ENCODE measurements at places on chromosomes 4 and X. TPM values are rescaled to one million over a fixed set of nuclear protein-coding genes. Genes with fewer than 3 reads are reported as not detected.

Gene GLRA3
- under 0.01 TPM for total RNA-seq

Gene CABS1
- total RNA-seq, result not detected

Gene CXXC4
- total RNA-seq, result under 0.01 TPM

Gene NALF2
- total RNA-seq, result not detected

Gene NPNT
- 1.1 TPM for total RNA-seq

Gene DUSP9
- total RNA-seq, result 0.11 TPM

Gene BBS12
- total RNA-seq, result 4.6 TPM

Gene NKAP
- 4.5 TPM for total RNA-seq

Gene LDOC1
- 4.1 TPM for total RNA-seq

Gene MAGEA8
- not detected for total RNA-seq

Gene MAOB
- total RNA-seq, result 0.37 TPM

Gene TEX13A
- total RNA-seq, result not detected

Gene PRKG2
- total RNA-seq, result 2.4 TPM

Gene ERCC6L
- 12.4 TPM for total RNA-seq

Gene ZNF330
- 54.6 TPM for total RNA-seq

Gene KLHL34
- under 0.01 TPM for total RNA-seq
